Stromal cell of bone marrow (primary cell): ENCODE measurements at places on chromosomes 7 and 10.
A peak's percentile ranks its signal among the peaks of the same experiment; 100 is the strongest.

DNA sequence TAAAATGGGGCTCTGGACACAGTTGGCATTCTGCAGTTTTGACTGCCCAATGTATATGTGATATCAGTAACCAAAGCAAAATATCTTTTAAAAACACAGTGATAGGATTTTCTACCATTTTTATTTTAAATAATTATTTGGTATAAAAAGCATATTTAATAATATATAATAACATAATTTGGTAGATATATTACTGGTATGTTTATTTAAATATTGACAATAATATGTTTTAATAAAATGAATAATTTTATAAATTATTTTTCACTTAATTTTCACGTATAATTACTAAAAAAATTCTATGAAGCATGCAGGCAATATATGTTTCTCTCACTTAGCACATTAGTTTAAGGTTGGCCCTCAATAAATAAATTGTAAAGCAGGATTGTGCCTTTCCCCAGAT, 269.1 kb downstream of the PRKG1 start:
- DNase-seq, result no peak

- DNase-seq, result no peak
These were observed 9.3 kb downstream of the DAGLB start for GRCh38 chr7:6438427-6438826.

DNA sequence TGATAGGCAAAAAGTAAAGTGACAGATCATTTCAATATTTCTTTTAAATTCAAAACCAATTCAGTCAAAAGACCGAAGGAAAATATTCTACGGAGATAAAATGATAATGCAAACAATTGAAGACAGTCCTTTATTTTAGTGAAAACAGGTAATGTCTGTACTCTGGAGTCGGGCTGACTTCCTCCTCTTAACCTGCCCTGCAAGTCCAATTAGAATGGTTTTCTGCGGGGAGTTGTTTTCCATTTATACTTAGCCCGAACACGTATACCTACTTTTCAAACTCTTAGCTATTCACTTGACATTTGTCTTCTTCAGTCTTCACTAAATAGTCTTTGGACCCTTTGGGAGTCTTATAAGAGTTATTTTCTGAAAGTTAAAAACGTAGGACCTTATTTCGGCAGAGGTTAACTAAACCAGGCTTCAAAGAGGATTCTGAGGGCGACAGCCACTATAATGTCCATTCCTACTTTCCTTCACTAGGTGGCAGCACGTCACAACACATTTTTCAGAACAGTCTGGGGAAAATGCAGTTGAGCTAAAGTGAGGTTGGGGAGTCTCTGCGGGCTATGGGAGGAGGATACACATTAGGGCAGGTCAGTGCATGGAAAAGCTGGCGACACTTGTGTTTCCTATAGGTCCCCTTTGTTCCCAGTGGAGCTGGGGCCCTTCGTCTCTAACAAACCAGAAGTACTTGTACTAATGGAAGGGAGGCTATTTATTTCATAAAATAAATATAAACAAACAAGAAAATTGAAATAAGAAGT, 472.0 kb downstream of the KCNMA1 start:
- peak; percentile 53 for DNase-seq

DNA sequence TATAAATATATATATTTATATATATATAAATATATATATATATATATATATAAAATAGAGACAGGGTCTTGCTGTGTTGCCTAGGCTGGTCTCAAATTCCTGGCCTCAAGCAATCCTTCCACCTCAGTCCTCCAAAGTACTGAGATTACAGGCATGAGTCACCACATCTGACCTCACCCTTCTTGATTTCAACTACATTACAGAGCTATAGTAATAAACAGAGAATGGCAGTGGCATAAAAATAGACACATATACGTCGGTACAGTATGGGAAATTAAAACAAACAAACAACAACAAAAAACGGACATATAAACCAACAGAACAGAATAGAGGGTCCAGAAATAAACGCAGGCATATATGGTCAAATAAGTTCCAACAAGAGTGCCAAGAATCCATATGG, 77.6 kb upstream of the PPP1R3A start:
- DNase-seq, result no peak

GRCh38 chr10:12971001-12971788, 30.3 kb downstream of the CCDC3 start:
- peak; percentile 3 for DNase-seq

DNA sequence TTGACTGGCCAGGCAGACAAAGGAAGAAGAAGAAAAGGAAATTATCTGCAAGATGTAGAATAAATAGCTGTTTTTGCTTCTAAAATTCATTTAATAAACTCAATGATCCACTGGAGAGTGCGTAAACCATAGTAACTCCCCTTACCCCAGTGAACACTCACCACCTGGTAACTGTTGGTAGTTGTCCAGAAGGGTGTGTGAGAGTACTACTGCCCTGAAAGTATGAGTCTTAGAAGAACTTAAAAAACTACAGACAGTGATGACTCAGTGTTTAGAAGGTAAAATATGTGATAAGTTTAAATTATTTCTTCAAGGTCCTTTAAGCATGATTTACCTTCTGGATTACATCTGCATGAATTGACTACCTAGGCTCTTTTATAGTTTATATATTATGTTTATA, 53.0 kb upstream of the SEMA3A start:
- no peak for DNase-seq

GRCh38 chr10:11930312-11930978, 107.3 kb downstream of the PROSER2 start:
- no peak for DNase-seq

DNA sequence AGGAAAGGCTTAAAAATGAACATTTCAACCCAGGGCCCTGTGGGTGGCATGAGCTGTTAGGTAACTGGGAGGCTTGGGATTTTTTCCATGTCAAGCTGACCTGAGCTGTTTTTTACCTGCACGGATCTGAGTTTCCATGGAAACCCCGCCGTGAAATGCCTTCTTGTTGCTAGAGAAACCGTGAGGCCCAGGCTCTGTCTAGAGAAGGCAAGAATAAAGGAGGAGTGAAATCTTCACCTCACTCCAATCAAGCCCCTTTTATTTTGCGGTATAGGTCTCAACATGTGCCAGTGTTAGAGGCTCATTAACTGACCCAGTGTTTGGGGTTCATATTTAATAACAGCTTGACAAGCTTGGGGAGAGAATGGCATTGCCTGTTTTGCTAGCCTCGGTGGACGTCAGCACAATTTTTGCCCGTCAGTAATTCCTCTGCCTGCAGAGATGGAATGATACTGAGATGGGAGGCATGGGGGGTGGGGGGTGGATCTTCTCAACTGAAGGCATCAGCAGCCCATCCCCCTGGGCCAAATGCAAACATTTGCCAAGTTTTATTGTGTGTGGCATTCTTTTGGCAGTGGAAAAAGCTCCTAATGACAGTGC, 48.9 kb upstream of the PDCD4 start:
- DNase-seq, result no peak

DNA sequence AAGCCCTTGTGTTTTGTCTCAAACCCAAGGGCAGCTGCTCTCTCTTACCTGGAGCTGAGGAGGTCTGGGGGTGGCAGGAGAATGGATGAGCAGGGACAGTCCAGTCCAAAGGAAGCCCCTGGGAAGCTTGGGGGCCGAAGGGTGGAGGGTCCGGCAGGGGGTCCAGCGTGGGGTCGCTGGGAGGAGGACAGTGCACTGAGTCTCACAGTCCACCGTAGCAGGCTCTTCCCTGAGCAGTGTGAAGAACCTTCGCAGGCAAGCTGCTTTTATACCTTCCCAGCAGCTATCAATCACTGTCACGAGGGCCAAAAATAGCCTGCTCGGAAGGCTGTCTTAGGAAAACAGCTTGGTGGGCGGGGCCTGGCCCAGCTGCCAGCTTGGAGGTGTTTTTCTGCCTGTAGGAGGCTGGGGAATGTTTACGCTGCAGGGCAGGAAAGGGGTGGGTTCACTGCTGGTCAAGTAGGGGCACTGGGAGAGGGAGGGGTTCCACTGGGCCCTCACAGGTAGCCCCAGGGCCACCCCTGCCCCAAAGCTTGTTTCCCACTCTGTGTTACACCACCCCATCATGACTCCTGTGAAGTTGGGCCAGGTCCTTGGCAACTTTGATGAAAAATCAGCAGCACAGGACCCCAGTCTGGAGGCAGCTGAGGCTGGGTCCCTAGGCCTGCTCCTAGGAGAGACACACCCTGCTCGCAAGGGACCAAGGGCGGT, at the start of gene DEPP1:
Gene DEPP1, minus strand, starts transcription at position 240 of the 711 bp plus-strand sequence. CDS start 779 bp downstream, outside the sequence.
- DNase-seq, result peak; percentile 92

GRCh38 chr10:47031901-47032465, 120.8 kb downstream of the PTPN20 start:
- peak; percentile 38 for DNase-seq

DNA sequence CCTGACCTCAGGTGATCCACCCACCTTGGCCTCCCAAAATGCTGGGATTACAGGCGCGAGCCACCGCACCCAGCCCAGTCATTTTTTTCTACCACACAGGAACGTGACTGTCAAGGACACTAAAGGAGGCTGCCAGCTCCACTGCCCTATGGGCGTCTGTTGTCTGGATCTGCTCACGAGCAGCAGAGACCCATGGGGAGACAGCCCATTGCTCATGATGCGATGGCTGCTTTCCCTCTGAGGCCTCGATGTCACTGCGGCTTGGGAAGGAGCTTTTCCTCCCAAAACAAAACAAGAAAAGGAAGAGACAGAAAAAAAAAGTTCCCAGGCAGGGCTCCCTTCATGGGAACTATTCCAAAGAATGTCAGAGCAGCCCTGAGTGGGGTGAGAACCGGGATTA, 70.5 kb downstream of the DENND2A start:
- DNase-seq, result no peak
